Activated T-cell treated with anti-CD3 and anti-CD28 coated beads, Interleukin-2, amount 50 U/mL, for 72 hours (primary cell): ENCODE measurements at places on chromosomes 16 and 17. TPM values are rescaled to one million over a fixed set of nuclear protein-coding genes. Genes with fewer than 3 reads are reported as not detected.

Gene MYLK3
- 0.81 TPM for total RNA-seq

DNA sequence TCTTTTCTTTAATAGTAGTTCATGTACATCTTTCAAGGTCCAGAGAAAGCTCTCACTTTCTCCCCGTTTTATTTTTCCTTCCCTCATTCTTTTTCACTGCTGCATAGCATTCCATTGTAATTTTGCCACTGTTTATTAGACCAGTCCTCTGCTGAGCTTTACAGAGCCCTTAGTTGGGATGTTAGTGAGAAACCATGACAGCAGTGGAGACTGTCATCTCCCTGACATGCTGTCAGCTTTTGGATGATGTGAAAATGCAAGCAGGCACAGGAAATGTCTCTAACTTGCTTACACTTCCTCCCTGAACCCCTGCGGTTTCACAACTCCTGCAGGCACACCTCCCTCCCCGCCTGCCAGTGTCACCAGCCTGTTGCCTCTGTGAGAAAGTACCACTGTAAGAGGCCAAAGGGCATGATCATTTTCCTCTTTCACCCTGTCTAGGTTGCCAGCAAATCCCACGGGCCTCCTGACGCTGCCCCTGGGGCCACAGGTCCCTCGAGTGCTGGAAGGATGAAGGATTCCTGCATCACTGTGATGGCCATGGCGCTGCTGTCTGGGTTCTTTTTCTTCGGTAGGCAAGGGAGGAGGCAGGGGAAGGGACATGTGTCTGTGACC lies at the start of gene ITGAL:
TSS of gene ITGAL (plus strand) at position 415 of the 615 bp plus-strand sequence. CDS start at position 511, 96 bp downstream.
- DNase-seq: peak; percentile 89

GRCh38 chr17:30905742-30906100 lies 317 bp downstream of the TEFM start:
- DNase-seq: peak; percentile 26

Gene SHCBP1
- total RNA-seq: 36.5 TPM

Gene KRT33B
- total RNA-seq: not detected

Gene ABCA8
- not detected for total RNA-seq
